ENCODE measurements at places on chromosomes 2 and 18. TPM values are rescaled to one million over a fixed set of nuclear protein-coding genes. Genes with fewer than 3 reads are reported as not detected.

DNA sequence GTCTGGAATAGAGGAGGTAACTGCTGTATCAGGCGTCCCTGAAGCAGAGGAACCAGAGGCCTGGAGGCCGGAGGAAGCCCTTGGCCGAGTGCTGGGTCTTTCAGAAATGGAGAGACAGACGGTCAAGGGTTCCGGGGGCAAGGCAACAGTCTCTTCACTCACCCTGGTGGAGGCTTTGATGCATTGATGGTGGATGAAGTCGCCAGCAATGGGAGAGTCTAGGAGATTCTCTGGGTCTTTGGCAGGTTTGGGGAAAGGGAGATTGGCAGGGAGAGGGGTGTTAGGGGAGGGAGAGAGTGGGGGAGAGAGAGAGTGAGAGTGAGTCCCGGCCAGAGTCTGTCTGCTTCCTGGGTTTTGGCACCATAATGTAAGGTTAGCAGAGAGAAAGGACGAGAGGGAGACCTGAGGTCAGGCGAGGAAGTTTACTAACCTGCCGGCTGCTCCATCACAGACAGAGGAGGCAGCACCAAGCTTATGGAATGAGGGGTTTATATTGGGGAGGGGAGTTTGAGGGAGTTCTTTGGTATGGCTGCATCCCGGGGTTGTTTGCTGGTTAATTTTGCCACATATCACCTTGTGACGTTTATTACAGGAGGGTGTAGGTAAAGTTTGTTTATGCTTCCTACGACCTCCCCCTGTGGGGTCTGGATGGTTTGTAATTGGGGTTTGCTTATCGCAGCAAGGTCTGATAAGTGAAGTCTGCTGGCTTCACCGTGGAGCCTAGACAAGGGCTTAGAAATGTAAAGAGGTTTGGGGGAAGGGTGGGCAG lies 19.6 kb downstream of the COMMD1 start:
- no peak for DNase-seq

SCYGR4 gene
- total RNA-seq = not detected

GRCh38 chr2:102422910-102423309 lies at the start of gene IL18RAP:
IL18RAP (plus strand) TSS chr2:102423160; CDS start chr2:102423278, 118 bp downstream.
- DNase-seq = no peak

SERPINB7 gene
- not detected for total RNA-seq

DNA sequence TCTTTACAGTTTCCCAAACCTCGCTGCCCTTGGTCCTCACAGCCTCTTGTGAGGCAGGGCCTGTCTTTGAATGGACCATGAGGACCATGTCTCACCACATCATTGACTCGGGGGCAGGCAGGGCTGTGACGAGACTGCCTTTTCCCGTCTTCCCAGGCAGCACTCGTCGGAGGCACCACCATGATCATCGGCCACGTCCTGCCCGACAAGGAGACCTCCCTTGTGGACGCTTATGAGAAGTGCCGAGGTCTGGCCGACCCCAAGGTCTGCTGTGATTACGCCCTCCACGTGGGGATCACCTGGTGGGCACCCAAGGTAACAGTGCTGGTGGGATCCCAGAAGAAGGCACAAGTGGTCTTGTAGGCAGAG lies 45.7 kb upstream of the MAPRE3 start:
- no peak for DNase-seq

DNA sequence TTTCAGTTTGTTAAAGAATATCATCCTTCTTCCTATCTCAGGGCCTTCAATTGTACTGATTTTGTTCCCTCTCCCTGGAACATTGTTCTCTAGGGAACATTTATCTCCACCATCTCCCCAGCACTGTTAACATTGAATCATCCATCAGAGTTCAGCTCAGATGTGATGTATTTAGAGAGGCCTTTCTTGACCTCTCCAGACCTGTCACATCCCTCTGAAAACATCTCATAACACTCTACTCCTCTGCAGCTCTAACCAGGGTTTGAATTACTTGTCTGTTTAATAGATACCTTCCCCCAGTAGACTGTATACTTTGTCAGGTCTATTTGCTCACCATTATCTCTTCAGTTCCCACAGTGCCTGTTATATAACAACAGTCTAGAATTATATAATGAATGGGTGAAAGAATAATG lies 98.6 kb downstream of the GALNT1 start:
- no peak for DNase-seq
